ENCODE measurements at places on chromosomes 12 and 14.

DNA sequence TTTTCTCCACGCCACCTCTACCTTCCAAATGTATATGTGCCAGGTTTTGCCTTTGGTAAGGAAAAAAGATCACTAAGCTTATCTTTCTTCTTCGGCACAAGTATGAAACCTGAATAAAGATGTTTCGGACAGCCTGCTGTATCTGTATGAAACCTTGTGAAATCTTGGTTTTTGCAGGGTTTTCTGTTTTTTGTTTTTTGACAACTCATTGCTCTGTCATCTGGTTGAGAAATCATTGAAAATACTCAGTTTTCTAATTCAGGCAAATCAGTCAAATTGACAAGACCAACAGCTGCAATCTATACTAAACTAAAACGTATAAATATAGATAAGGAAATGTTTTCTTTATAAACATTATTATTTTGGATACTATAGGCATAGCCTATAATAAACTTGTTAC lies 63.1 kb upstream of the FGD4 start:
- peaks cover 10% of the 10 kb centered on the region for H3K36me3 ChIP-seq
- H3K4me3 ChIP-seq, result no peak overlapping the region
- 0 out of 2 replicates have a peak, but pooled peaks cover 1% of the 10 kb centered on the region for H3K4me1 ChIP-seq
- no peaks in the 10 kb centered on the region for H3K27me3 ChIP-seq

- H3K27me3 ChIP-seq, result no peaks in the 10 kb centered on the region
- H3K27ac ChIP-seq, result no peak overlapping the region
- no peaks in the 10 kb centered on the region for H3K4me1 ChIP-seq
- no peak for DNase-seq
These were observed 201.2 kb downstream of the SYNE2 start for GRCh38 chr14:64053694-64054669.

GRCh38 chr12:53955036-53955775 lies 503 bp downstream of the HOXC12 start:
- no peaks in the 10 kb centered on the region for H3K27me3 ChIP-seq
- no peak overlapping the region for H3K27ac ChIP-seq
- no peak overlapping the region for H3K4me3 ChIP-seq
- DNase-seq, result no peak
- H3K4me1 ChIP-seq, result peaks cover 15% of the 10 kb centered on the region
- no peaks in the 10 kb centered on the region for H3K36me3 ChIP-seq

GRCh38 chr14:104938960-104939359 lies 14.3 kb downstream of the PLD4 start:
- H3K4me1 ChIP-seq, result no peaks in the 10 kb centered on the region
- H3K36me3 ChIP-seq, result no peaks in the 10 kb centered on the region
- no peak overlapping the region for H3K27ac ChIP-seq
- DNase-seq, result no peak
- peaks cover 48% of the 10 kb centered on the region for H3K27me3 ChIP-seq
- no peak overlapping the region for H3K4me3 ChIP-seq

GRCh38 chr12:108017472-108018057 lies 111.5 kb upstream of the WSCD2 start:
- no peak overlapping the region for H3K27ac ChIP-seq
- H3K27me3 ChIP-seq, result peaks cover 3% of the 10 kb centered on the region
- no peak overlapping the region for H3K4me3 ChIP-seq
- no peak for DNase-seq

DNA sequence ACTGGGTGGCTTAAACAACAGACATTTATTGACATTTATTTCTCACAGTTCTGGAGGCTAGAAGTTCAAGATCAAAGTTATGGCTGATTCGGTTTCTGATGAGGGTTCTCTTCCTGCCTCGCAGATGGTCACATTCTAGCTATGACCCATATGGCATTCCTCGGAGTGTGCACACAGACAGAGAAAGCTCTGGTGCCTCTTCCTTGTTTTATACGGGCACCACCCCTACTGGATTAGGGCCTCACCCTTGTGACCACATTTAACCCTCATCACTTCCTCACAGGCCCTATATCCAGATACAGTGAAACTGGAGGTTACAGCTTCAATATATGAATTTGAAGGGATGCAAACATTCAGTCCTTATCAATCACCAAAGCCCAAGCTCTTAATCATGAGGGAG lies 77.0 kb upstream of the OVCH1 start:
- no peaks in the 10 kb centered on the region for H3K27me3 ChIP-seq
- H3K4me3 ChIP-seq, result no peak overlapping the region
- H3K4me1 ChIP-seq, result no peaks in the 10 kb centered on the region
- H3K36me3 ChIP-seq, result no peaks in the 10 kb centered on the region
- no peak overlapping the region for H3K27ac ChIP-seq

DNA sequence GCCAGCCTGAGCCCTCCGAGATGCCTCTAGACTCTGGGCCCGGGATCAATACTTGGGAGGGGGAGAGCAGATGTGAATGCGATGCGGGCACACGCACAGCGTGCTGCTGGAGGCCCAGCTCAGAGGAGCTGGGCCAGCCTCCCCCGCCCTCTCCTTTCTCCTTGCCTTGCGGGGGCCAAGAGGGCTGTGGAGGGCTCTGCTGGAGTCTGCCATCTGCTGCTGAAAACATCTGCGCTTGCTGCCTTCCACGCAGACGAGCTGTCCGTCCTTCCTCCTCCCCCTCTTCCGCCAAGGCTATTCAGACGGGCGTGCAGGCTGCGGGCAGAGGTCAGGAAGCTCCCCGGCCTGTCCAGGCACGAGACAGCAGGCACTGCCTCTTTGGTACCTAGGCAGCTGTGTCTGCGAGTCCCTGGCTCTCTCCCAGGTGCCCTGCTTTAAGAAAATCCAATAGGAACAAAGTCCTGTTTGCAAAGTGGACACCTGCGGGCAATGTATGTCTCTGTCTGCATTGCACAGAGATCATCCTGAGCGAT lies 75.2 kb downstream of the SPRING1 start:
- H3K4me3 ChIP-seq, result no peak overlapping the region
- no peaks in the 10 kb centered on the region for H3K27me3 ChIP-seq
- no peak overlapping the region for H3K27ac ChIP-seq

DNA sequence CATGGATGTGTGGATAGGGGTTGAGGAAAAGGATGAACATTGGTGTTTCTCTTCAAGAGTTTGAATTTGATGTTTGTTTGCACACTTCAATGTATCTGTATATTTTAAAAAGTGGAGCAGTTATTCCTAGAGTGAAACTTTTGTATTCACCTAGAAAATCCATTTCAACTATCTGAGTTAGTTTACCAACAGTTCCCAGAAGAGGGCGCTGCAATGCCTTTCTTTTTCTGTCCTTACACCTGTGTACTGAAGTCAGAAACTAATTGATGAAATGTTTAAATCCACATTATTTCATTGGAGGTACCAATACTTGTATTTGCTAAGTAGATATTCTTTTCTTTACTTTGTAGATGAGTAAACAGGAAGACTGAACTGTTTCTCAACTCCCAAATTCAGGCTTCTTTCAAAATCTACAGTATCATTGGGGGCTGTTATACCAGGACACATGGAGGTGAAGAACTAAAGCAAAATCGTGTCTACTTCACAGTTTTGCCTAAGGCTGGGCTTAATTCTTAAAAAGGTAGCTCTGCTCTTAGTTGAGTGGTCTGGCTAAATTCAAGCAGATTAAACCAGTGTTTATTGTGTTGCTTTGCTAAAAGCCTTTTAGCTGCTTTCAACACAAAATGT lies 26.6 kb upstream of the KLRB1 start:
- H3K27ac ChIP-seq, result no peak overlapping the region

DNA sequence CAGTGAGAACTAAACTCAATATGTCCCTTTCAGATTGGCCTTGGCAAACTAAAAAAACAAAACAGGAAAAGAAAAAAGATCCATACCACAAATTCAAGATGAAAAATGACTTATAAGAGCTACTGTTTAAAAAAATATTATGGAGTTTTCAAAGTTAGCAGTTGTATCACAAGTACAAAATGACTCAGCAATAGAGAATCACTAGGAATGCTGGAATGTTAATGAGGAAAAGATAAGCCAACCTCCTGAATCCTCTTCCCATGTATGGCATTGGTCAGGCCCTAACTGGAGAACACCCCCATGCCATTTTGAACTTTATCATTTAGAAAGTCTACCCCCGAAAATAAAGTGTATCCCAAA lies 62.2 kb downstream of the PPP1R36 start:
- no peaks in the 10 kb centered on the region for H3K36me3 ChIP-seq
- H3K27me3 ChIP-seq, result no peaks in the 10 kb centered on the region
- H3K27ac ChIP-seq, result peak overlapping the region; percentile 22
- no peak overlapping the region for H3K4me3 ChIP-seq
- peaks cover 25% of the 10 kb centered on the region for H3K4me1 ChIP-seq
- DNase-seq, result peak; percentile 46

DNA sequence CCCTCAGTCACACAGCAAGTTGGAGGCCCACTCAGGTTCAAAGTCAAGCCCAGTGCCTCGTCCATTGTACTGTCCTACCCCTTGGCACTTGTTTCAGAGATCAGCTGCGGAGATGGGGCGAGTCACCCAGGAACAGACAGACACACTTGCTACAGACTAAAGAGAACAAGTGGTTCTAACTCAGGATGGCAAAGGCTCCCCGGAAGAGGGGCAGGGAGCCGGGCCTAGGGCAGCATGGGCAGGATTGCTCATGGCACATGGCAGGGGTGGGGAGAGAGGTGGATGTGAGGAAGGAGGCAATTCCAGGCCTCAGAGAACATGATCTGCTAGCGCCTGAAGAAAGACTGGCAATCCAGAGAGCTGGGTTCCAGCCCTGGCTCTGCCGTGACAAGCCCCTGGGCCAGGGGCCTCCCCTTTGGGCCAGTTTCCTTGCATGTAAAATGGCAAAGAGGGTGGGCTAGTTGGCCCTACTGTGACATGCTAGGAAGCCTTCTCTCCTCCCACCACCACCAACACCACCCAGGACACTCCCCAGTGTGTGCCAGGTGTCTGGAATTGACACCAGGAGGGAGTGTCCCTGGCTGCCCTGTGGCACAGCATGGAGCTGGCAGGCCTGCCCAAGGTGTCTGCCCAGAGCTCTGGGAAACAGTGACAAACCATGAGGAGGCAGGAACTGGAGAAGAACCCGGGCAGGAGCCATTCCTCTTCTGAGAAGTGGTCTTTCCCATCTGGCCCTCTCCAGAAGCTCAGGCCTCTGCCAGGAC lies 24.0 kb upstream of the IRF2BPL start:
- no peaks in the 10 kb centered on the region for H3K27me3 ChIP-seq
- no peaks in the 10 kb centered on the region for H3K36me3 ChIP-seq
- H3K4me1 ChIP-seq, result peaks cover 9% of the 10 kb centered on the region

DNA sequence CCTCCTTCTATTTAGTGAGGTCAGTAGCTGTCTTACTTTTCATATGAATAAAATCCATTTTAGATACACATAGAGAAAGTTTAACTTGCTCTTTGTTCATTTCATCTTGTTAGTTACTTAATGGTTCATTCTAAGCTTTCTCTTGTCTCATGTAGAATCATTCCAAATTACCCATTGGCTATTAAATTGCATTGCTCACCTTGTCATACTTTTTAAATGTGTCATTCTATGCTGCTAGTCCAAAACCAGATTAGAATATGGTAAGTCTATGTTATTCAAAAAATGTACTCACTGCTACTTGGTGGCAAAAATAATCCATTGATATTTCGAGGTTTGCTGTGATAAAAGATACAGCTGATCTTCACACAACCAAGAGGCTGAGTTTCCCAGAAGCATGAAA lies 3.0 kb downstream of the C12orf50 start:
- H3K4me3 ChIP-seq, result no peak overlapping the region
- no peaks in the 10 kb centered on the region for H3K27me3 ChIP-seq
- H3K36me3 ChIP-seq, result no peaks in the 10 kb centered on the region

- H3K27me3 ChIP-seq, result no peaks in the 10 kb centered on the region
- no peak for DNase-seq
- no peak overlapping the region for H3K4me3 ChIP-seq
- H3K27ac ChIP-seq, result no peak overlapping the region
- no peaks in the 10 kb centered on the region for H3K36me3 ChIP-seq
These were observed 37.0 kb downstream of the ZFHX2 start for GRCh38 chr14:23514644-23514957.

DNA sequence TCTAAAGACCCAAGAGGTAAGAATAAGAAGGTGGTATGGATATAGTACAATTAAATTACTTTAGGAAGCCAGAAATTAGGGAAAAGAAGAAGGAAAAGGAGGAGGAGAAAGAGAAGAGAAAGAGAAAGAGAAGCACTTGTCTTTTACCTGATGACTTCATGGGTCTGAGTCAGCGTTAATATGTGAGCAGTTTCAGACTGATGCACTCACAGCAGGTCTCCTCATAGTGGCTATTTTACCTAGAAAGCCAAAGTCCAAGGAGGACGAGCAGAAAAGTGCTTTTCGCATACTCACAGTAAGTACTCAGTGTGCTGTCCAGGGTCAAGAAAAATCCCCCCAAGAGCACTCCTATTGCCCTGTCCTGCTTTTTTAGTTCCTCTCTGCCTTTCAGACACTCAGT lies 222.1 kb downstream of the C12orf42 start:
- no peak overlapping the region for H3K27ac ChIP-seq
- no peaks in the 10 kb centered on the region for H3K27me3 ChIP-seq
- no peaks in the 10 kb centered on the region for H3K4me1 ChIP-seq
- no peak overlapping the region for H3K4me3 ChIP-seq
- no peak for DNase-seq
